CD4-positive, alpha-beta T cell treated with Interleukin-6 for 4 hours (primary cell): ENCODE measurements at places on chromosomes 1 and 21.
A peak's percentile ranks its signal among the peaks of the same experiment; 100 is the strongest.

GRCh38 chr1:219299420-219299819 is 125.7 kb downstream of the LYPLAL1 start:
- no peak for DNase-seq

GRCh38 chr1:104235141-104235540 is 485.4 kb downstream of the AMY1C start:
- no peak for DNase-seq

GRCh38 chr1:32345289-32345827 is 9.3 kb upstream of the MARCKSL1 start:
- peak; percentile 68 for DNase-seq

DNA sequence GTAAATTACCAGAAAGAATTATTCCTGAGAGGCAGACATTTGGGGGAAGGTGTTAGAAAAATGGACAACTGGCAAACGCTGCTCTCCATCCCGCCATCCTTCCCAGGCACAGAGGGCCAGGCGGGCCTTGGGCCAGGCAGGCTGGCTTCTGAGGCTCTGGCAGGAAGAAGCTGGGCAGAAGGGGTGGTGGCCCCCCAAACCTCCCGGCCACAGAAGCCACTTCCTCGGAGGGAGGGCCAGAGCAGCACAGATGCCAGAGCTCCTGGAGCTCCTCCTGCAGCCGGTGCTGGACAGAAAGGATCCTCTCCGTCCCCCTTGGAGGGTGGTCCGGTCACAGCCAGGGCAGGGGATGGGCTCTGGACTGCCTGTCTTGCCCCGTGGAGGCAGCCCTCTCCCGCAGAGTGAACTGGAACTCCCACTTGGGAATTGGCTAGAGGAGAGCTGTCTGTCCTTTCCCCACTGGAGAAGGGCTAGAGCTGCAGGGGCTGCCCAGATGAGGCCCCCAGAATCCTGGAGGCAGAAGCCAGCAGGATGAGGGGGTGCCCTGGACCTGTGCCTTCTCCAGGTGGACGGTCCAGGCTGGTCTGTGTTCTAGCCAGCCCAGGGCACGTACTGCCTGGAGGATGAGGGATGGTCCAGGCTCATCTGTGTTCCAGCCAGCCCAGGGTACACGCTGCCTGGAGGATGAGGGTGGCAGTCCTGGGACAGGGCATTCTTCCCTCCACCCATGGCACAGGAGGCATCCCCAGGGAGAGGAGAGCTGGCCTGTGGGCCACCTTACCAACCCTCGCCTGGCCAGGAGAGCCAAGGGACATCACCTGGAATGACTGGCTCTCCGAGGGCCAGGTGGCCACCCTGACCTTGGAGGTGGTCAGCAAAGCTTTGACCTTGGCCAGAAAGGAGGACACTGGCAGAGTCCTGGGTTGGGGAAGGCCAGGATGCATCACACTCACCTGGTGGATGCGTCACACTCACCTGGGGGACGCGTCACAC is 47.4 kb upstream of the ACTRT2 start:
- no peak for DNase-seq
